ENCODE measurements at places on chromosomes 2 and 18. TPM values are rescaled to one million over a fixed set of nuclear protein-coding genes. Genes with fewer than 3 reads are reported as not detected.

DQX1 gene
- 0.12 TPM for total RNA-seq

SLC9A2 gene
- total RNA-seq = not detected

CPO gene
- total RNA-seq = 0.13 TPM

SP140 gene
- total RNA-seq = 0.40 TPM

ELOA2 gene
- total RNA-seq = not detected

DPP10 gene
- total RNA-seq = not detected

SLC30A3 gene
- 0.19 TPM for total RNA-seq

DYNAP gene
- not detected for total RNA-seq

PROC gene
- total RNA-seq = not detected

PAX8 gene
- total RNA-seq = 0.13 TPM

RMND5A gene
- total RNA-seq = 13.1 TPM

DTYMK gene
- 24.1 TPM for total RNA-seq

ATIC gene
- 28.4 TPM for total RNA-seq

SLC16A14 gene
- total RNA-seq = 6.2 TPM

OXER1 gene
- not detected for total RNA-seq

CFAP53 gene
- total RNA-seq = 0.37 TPM

WNT10A gene
- not detected for total RNA-seq

CNPPD1 gene
- total RNA-seq = 41.9 TPM

PLA2R1 gene
- total RNA-seq = 50.0 TPM

INHBB gene
- total RNA-seq = 0.12 TPM

MERTK gene
- total RNA-seq = 4.9 TPM

EFR3B gene
- total RNA-seq = 3.3 TPM

GCKR gene
- 22.0 TPM for total RNA-seq

PPP1CB gene
- 153 TPM for total RNA-seq

OBSL1 gene
- total RNA-seq = 43.8 TPM

CHST9 gene
- not detected for total RNA-seq

POTEJ gene
- total RNA-seq = not detected

RESP18 gene
- total RNA-seq = not detected

CNDP2 gene
- 37.9 TPM for total RNA-seq

TWIST2 gene
- total RNA-seq = 17.8 TPM

HSBP1L1 gene
- total RNA-seq = 5.2 TPM

GPR39 gene
- total RNA-seq = 7.5 TPM

ASTL gene
- not detected for total RNA-seq

ACAA2 gene
- 40.2 TPM for total RNA-seq

ZSWIM2 gene
- total RNA-seq = not detected

LYPD6 gene
- total RNA-seq = 0.13 TPM

COL3A1 gene
- total RNA-seq = 1,561 TPM

PTPRN gene
- total RNA-seq = 0.25 TPM

SLC4A3 gene
- total RNA-seq = 0.40 TPM

ALLC gene
- not detected for total RNA-seq

ITGA4 gene
- total RNA-seq = 23.0 TPM

HNRNPLL gene
- 37.9 TPM for total RNA-seq

ZNF385B gene
- total RNA-seq = not detected

FNDC4 gene
- total RNA-seq = 87.1 TPM

TUBA3E gene
- not detected for total RNA-seq

FAHD2A gene
- total RNA-seq = 27.0 TPM

REG1B gene
- total RNA-seq = not detected

NCKAP5 gene
- total RNA-seq = 1.2 TPM

STPG4 gene
- 0.53 TPM for total RNA-seq

DSG2 gene
- total RNA-seq = 0.31 TPM

CDH20 gene
- not detected for total RNA-seq

WDR33 gene
- 22.3 TPM for total RNA-seq

C2orf80 gene
- not detected for total RNA-seq

LHCGR gene
- total RNA-seq = not detected

SNORC gene
- total RNA-seq = 0.93 TPM

POMC gene
- 1.3 TPM for total RNA-seq

CRYBA2 gene
- total RNA-seq = not detected

CFAP221 gene
- total RNA-seq = 0.37 TPM
